ENCODE measurements at places on chromosomes 13 and 19.

DNA sequence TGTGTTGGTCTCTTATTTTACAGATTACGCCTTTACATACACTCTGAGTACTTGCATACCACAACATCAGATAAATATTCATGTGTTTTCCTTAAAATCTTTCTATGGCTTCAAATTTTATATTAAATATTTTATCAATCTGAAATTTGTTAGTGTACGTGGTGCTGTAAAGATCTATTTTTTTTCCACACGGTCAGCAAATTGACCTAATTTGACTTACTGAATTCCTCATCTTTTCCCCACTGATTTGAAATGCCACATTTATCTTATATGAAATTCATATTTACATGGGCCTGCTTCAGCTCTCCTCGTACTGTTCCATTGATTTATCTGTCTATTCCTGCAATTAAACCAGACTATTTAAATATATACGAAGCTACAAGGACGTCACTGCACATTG lies 433.8 kb upstream of the ZNF507 start:
- no peak for DNase-seq

DNA sequence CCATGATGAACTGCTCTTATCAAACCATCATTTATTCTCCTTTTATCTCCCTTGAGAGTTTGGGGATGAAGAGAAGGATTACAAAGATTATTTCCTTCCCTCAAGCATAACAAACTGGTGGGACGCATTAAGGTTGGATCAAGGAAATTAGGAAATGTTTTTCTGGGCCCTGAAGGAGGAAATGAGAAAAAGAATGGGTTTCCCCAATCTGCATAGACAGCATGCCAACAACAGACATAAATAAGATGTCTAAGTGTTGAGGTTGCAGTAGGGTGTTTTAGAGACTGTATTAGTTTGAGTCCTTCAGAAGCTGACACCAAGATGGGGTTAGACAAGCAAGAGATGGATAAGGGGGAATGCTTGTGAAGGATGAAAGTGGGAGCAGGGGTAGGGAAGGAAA lies 7.3 kb downstream of the EPSTI1 start:
- DNase-seq: no peak

DNA sequence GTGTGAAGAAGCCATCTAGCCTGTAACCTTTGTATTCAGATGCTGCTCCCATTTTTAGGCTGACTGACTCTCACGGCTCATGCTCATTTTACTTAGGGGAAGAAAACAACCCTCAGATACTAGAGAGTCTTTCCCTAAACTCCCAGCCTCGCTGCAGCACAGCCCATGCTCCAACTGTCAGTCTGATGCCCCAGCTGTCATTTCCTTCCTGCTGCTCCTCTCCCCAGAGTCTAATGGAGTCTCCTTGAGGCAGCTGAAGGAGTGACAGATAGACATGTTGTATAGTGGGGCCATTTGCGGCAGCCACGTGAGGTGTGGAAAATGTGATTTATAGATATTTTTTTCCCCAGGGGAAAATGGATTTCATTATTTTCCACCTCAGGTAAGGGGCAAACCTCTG lies 59.2 kb upstream of the OLFM4 start:
- DNase-seq: no peak

DNA sequence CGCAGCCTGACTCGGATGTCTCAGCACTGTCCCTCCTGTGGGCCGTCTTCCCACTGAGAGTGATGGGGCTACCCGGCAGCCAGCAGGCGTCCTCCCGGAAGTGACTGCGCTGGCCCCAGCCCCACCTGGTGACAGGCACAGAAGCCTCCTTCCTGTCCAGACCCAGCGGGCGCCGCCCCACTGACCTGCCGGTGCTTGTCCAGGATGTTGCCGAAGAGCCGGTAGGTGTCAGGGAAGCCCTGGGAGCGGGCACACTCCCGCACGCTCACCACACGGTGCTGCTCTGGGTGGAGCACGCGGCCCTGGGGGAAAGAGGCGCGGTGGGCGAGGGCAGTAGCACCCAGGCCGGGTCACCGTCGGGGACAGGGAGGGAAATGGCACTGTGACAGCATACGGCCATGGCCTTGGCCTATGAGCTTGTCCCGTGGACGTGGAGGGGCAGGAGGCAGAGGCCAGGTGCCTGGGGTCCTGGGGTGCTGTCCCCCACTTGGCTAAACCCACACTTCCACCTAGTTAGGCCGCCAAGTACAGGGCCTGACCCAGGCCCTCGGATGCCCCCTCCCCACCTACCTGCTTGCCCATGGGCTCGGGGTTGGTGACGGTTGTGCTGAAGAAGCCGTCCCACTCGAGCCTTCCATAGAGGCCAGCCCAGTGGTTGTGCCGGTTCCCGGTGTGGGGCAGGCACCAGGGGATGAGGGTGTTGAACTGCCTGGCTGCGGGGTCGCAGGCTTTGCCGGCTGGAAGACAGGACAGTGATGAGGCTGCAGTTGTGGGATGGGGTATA lies 16.0 kb upstream of the EIF3G start:
- no peak for DNase-seq

- DNase-seq: no peak
Observed at GRCh38 chr13:30927595-30927994, 4.9 kb upstream of the TEX26 start.

- no peak for DNase-seq
Observed at GRCh38 chr19:54245936-54246335, 3.3 kb upstream of the LILRA6 start.

DNA sequence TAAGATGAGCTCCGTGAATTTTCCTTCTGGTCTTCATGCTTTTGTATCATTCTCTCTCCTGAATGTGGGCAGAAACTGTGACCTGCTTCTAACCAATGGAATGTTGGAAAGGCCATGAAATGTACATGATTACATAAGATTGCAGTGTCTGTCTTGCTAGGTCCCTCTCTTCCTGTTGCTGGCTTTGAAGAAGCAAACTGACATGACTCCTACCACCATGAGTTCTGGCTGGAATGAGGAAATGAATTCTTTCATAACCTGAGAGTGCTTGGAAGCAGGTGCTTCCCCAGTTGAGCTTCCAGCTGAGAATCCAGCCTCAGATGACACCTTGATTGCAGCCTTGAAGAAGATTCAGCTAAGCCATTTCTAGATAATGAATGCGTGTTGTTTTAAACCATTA lies 275.0 kb upstream of the MIR17HG start:
- DNase-seq: no peak

- DNase-seq: no peak
Observed at GRCh38 chr13:28621449-28621848, 37.5 kb upstream of the POMP start.

- DNase-seq: no peak
Observed at GRCh38 chr13:24640752-24641151, 39.5 kb upstream of the ATP12A start.

GRCh38 chr13:47480951-47481350 lies 520.1 kb downstream of the SUCLA2 start:
- peak; percentile 61 for DNase-seq

DNA sequence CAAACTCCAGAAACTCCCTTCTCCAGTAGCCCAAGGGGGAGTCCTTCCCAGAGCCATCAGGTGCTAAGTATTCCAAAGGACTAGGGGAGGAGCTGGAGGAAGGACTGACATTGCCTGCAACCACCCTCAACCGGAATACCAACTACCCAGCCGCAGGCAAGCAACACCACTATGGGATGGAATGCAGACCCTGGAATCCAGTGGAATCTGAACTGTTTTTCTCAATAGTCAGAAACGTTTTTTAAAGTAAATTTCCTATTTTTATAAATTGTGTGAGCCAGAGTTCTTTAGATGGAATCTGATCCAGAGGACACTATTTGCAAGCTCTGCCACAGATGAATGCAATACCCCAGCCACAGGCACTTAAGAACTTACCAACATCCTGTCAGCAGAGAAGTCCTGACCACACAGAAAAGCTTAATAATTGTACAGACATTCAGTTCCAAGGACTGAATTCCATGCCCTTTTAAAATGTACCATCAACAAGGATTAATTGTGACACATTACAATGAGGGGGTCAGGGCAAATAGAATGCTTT lies 92.1 kb downstream of the USP12 start:
- DNase-seq: peak; percentile 72

DNA sequence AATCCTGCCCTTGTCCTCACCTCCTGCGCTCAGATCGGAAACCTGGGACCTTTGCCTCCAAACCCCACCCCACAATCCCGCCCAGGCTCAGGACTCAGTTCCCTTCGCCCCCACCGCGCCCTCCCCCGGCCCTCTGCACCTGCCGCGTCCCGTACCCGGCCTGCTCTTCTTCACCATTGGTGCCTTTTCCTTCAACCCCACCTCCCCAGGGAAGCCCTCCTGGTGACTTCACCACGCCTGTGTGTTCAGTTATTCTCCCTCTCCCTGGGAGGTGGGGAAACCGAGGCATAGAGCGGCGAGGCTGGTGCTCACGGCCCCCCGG lies 19.3 kb upstream of the TCF3 start:
- no peak for DNase-seq

- peak; percentile 50 for DNase-seq
Observed at GRCh38 chr13:46288570-46289259, 77.0 kb downstream of the LRRC63 start.

DNA sequence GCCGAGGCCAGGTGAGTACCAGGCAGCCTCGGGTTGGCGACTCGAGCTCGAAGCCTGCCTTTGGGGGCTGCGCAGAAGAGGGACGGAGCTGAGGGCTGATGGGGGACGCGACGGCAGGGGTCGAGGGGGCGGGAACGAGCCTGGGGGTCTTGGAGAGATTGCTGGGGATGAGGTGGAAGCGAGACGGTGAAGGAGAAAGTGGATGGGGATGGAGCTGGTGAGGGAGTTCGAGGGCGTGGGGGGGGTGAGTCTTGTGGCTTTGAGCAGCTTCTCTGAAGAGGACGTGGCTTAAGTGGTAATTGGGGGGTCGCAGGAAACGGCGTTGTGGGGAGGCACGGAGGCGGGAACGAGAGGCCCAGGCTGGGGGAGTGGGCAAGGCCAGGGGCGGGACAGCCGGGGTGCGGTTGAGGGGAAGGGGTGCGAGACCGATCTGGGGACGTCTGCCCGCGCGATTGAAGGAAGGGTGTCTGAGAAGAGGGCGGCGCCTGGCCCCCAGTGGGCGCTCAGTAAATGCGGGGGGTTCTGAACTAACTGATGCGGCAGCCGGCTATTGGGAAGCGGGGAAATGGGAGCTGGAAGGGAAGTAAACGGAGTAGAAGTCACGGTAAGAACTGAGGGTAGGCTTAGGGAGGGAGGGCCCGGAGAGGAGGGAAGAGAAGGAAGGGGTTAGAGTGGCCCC lies 426 bp downstream of the MYO9B start:
- peak; percentile 25 for DNase-seq

DNA sequence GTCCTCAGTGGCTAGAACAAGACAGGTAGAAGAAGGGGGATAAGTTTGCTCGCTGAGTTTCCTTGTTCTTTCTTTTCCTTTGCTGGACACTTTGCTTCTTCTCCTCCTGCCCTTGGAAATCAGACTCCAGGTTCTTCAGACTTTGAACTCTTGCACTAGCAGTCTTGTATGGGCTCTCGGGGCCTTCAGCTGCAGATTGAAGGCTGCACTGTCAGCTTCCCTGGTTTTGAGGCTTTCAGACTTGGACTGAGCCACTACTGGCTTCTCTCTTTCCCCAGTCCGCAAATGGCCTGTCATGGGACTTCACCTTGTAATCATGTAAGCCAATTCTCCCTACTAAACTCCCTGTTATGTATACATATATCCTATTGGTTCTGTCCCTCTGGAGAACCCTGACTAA lies 379.8 kb downstream of the NDFIP2 start:
- DNase-seq: no peak

- no peak for DNase-seq
Observed at GRCh38 chr13:46184277-46184699, 2.3 kb upstream of the LCP1 start.

DNA sequence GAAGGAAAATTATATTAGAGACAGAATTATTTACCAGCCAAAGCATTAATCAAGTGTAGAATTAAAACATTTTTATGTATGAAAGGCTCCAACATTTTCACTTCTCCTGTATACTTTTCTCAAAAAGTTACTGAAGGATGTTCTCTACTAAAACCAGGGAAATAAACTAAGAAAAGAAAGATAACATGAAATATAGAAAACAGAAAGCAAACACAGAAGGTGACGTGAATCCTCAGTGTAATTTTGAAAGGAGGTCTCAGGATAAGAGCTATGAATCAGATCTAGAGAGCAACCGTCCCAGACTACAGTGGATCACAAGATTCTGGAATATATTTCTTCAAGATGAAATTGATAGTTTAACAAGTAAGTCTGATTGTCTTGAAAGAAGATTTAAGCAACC lies 144.5 kb downstream of the CYSLTR2 start:
- DNase-seq: no peak

- DNase-seq: no peak
Observed at GRCh38 chr13:94204946-94205345, 274.5 kb downstream of the DCT start.

DNA sequence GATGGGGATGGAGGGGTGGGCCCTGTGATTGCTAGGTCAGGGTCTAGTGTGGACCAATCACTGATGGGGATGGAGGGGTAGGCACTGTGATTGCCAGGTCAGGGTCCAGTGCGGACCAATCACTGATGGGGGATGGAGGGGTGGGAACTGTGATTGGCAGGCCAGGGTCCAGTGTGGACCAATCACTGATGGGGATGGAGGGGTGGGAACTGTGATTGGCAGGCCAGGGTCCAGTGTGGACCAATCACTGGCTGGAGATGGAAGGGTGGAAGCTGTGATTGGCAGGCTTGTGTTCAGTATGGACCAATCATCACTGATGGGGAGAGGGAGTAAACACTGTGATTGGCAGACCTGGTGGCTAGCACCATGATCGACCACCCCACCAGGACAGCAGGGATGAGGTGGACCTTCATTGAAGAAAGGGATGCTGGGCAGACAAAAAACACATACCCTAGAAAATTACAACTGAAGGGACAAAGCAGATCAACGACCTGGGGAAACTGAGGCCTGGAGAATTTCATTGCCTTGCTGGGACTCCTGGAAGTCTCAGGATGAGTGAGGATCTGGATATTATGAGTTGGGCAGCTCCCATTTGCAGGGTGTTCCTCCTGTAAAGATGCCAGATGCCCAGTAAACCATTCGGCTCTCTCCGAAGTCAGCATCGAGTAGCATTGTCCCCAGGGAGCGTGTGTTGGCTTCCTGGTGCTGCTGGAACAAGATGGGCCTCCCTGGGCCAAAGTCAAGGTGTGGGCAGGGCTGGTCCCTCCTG lies 15.5 kb downstream of the TMPRSS9 start:
- DNase-seq: no peak

- DNase-seq: peak; percentile 39
Observed at GRCh38 chr13:33349986-33350826, 64.7 kb upstream of the STARD13 start.

- no peak for DNase-seq
Observed at GRCh38 chr13:59643906-59644626, 519.7 kb downstream of the DIAPH3 start.

GRCh38 chr19:39542206-39542605 lies 2.2 kb upstream of the EID2 start:
- DNase-seq: no peak

- DNase-seq: no peak
Observed at GRCh38 chr19:1992759-1993260, 22.7 kb downstream of the BTBD2 start.

GRCh38 chr19:35253316-35254286 lies 4.8 kb downstream of the LSR start:
- DNase-seq: no peak

GRCh38 chr19:55112246-55112776 lies 5.1 kb downstream of the PPP1R12C start:
- DNase-seq: no peak

- DNase-seq: no peak
Observed at GRCh38 chr19:46785054-46785979, 3.1 kb downstream of the SLC1A5 start.

- DNase-seq: peak; percentile 65
Observed at GRCh38 chr19:17743874-17744580, 7.2 kb upstream of the FCHO1 start.

- no peak for DNase-seq
Observed at GRCh38 chr19:30204721-30205120, 167.5 kb upstream of the ZNF536 start.

- peak; percentile 42 for DNase-seq
Observed at GRCh38 chr13:97026531-97027161, 32.4 kb upstream of the OXGR1 start.

Measured in fibroblast of skin of back (primary cell).